ENCODE measurements at places on chromosomes 2 and 18.
A peak's percentile ranks its signal among the peaks of the same experiment; 100 is the strongest.

DNA sequence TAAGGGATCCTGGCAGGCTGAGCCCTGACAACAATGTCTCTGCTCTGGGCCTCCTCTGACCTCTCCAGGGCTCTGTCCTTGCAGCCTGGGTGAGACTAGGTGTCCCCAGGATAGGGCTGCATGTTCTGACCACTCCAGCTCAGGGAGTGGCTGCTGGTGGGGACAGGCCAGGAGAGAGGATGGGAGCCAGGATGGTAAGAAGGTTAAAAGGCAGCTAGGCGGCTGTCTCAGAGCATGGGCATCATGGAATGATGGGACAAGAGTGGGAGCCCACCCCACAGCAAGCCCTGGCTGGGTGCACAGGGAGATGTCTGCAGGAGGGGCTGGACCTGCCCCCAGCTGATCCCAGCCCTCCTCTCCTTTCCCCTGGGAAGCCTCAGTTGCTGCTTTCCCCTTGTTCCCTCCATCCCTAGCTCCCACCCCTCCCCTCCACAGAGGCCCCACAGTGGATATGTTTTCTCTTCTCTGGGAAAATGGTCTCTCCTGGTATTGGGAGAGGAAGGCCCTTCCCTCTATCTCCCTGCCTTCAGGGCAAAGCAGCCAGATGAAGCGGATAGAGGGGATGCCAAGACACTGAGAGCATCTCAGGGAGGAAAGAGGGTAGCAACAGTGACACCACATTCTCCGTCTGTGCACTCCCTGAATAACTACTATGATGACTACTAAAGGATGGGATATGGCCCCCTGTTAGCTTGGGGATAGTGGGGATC lies 334.3 kb downstream of the DYSF start:
- peak; percentile 31 for DNase-seq

DNA sequence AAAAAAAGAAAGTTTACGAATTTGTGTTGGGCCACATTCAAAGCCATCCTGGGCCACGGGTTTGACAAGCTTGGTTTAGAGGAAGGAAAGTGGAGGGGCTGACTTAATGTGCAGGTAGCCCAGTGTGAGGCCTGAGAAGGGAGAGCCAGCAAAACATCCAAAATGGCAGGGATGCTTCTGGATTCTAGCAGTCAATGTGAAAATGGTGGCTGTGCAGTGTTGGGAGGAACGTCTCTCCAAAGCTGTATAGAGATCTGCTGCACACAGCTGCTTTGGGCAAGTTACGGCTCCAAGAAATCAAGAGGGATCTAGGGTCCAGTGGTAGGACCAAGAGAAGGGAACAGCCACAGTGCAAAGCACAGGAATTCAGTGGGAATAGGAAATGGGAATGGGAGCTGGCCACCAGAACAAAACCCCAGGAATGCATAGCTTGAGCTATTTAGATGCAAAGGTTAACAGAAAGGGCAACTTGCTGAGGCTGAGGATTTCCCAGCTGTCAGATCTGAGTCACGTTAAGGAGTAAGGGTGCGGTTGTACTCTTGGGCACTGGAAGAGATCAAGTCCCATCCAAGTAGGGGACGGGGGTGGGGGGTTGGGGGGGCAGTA lies 70.6 kb downstream of the B3GNT2 start:
- peak; percentile 62 for DNase-seq

GRCh38 chr18:30208546-30208945 lies 834.0 kb downstream of the DSC3 start:
- no peak for DNase-seq

DNA sequence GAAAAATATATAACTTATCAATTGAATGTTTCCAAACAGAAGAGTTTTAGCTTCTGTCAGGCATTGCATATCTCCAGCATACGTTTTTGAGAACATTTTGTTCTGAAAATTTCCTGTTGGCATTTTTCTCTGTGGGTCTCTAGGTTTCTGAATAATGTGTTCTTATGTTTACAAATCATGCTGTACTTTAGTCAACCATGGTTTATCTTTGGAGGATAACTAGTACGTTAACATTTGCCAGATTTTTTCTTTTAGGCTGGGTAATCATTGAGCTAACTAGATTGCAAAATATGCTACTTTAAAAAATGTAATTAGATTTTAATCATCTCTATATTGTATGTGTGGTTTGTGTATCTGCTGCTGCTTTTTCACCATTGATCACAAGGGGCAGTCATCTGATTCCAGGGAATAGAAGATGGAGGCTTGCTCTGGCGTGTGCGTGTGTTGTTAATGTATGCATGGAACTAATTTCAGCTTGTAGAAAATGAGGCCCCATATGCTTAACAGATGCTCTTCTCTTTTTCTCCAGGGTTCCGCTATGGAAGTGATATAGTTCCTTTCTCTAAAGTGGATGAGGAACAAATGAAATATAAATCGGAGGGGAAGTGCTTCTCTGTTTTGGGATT lies 21.3 kb downstream of the XRCC5 start:
- DNase-seq = no peak

DNA sequence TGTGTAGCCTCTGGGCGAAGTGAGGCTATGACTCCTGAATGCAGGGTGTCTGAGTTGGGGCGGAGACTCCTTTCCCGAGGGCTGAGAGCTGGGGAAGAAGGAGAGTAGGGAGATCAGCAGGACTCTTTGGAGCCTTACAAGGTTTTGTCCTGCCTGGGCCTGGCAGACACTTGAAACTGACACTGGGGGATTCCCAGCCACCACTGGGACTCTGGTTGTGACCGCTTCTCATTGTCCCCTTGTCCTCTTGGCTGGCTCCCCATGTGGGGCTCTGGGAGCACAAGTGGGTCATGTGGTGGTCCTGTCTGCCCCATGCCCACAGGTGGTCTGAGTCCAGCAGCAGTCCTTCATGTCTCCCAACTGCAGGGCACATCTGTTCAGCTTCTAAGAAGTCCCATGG lies 78.2 kb upstream of the MGAT4A start:
- DNase-seq = no peak

DNA sequence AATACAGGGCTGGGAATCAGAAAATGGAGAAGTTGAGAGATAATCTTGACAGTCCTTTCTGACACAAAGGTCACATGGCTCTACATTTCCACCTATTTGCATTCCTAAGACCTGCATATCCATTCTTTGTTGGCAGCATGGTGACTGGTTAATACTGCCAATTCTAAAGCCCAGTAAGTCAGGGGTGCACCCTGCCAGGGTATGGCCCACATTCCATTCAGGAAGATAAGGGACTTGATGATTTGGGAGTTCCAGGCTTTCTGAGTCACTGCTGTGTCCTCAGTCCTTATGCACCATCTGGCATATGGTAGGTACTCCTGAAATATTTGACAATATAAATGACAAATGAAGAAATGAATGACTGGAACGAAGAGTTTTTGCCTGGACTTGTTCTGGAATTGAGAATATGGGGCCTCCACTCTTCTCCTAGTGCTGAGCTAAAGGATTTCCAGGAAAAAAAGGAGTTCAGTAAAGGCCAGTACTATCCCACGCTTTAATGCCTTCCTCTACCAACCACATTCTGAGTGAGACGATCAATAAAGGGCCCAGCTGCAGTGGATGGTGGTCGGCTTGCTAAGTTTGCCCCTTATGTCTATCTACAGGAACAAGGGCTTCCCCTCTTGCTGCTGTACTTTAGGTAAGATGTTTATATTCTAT lies 31.7 kb upstream of the EIF2AK3 start:
- peak; percentile 48 for DNase-seq

Data from endodermal cell (in vitro differentiated cells).